ENCODE measurements at places on chromosomes 6 and 20.

DNA sequence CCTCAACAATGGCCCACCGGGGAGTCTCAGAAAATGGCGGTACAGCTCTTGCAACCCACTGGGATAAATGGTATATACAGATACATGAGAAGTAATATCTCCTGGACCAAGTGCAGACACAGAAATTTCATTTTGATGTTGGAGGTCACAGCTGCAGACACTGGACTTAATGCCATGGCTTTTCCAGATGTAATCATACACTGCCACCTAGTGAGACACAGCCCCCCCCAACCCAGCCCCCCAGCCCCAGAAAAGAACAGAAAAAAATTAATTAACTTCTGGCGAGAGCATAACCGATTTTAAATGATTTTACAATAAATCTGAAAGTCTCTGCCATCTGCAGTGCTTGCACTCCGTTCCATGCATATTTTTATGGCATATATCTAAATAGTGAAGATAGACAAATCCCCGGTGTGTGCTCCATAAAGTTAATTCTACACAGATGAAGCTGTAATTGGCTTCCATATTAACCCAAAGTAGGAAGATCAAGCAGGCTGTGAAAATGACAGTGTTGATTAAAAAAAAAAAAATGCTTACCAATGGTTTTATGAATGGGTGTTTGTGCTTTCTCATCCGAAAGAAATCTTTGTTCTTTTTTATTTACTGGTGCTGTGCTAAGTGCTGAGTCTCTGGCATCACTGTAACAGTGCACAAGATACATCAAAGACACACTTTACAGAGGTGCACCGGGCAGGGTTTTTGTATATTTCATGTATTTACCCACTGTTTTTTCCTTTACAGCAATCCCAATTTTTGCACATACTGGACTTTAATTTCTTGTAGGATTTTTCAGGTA, 804.1 kb downstream of the TFAP2A start:
- no peak for DNase-seq

GRCh38 chr6:130365166-130366106, at the start of gene TMEM200A:
Gene TMEM200A (plus strand): TSS chr6:130366017. CDS start chr6:130440423, 74,406 bp downstream.
- no peak for DNase-seq

DNA sequence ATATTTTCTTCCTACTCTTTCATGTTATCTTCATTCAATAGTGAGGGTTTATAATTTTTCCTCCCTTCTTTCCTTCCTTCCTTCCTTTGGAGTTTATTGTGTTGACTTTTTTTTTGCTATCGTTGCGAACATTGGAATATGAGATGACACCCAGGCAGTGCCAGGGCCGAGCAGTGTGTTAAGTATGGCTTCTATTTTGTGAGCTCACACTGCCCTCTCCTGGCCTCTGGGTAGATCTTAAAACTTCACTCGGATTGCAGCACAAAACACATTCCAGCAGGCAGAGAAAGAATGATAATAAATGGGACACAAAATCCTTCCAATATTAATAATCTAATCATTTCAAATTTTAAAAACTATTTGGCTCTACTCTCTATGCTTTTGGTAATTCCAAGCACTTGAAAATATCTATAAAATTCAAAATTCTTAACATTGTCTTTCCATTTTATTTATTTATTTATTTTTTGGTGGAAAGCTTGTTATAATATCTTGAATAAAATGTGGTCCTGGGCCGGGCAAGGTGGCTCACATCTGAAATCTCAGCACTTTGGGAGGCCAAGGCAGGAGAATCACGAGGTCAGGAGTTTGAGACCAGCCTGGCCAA, 147.4 kb upstream of the OLIG3 start:
- DNase-seq, result peak; percentile 13

- DNase-seq, result no peak
Measured at GRCh38 chr6:143183666-143184065, 123.0 kb downstream of the AIG1 start.

DNA sequence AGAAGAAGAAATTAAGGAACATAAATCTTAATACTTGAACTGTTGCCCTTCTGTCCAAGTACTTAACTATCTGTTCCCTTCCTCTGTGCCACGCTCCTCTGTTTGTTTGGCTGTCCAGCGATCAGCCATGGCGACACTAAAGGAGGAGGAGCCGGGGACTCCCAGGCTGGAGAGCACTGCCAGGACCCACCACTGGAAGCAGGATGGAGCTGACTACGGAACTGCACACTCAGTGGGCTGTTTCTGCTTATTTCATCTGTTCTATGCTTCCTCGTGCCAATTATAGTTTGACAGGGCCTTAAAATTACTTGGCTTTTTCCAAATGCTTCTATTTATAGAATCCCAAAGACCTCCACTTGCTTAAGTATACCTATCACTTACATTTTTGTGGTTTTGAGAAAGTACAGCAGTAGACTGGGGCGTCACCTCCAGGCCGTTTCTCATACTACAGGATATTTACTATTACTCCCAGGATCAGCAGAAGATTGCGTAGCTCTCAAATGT, 17.1 kb downstream of the IRF4 start:
- no peak for DNase-seq

DNA sequence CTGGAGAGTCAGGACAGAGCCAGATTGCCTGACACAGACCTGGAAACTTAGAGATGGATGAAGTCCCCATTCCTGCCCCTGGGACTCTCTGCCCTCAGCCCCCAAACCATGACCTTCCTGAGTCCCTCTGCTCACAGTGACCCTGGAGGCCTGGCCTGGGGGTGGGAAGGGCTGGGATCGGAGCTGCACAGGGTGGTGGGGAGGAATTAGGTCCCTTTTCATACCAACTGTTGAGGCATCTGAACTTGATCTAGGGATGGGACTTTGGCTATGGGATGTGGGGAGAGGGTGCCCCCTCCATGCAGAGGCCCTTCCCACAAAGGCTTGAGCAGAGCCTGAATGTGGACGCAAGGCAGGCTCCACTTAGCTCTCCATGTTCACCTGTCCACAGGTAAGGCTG, 144.1 kb downstream of the MRPL14 start:
- no peak for DNase-seq

DNA sequence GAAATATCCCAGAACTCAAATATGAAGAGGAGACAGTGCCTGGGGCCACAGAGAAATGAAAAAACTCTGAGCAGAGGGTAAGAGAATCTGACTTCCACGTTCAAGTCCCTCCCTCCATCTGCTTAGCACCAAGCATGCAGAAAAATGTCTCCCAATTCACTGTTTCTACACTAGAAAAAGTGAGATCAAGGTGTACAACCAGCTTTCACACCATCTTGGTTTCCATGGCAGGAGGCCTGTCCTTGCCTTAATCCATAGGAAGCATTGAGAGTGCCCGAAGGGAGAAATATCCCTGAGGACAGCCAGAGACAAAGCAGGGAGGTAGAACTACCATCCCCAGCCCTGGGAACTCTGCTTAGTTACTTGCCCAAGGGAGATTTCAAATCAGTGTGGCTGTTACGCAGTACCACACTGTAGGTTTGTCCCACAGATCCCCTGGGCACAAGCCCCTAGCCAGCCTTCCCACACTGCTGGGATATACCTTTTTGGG, 82.9 kb downstream of the SCML4 start:
- DNase-seq, result no peak

- DNase-seq, result no peak
Measured at GRCh38 chr6:34178357-34179105, 32.6 kb upstream of the GRM4 start.

GRCh38 chr6:136612666-136613389, 62.6 kb upstream of the MAP7 start:
- DNase-seq, result no peak

GRCh38 chr6:52536424-52536916, 40.4 kb downstream of the TRAM2 start:
- no peak for DNase-seq

DNA sequence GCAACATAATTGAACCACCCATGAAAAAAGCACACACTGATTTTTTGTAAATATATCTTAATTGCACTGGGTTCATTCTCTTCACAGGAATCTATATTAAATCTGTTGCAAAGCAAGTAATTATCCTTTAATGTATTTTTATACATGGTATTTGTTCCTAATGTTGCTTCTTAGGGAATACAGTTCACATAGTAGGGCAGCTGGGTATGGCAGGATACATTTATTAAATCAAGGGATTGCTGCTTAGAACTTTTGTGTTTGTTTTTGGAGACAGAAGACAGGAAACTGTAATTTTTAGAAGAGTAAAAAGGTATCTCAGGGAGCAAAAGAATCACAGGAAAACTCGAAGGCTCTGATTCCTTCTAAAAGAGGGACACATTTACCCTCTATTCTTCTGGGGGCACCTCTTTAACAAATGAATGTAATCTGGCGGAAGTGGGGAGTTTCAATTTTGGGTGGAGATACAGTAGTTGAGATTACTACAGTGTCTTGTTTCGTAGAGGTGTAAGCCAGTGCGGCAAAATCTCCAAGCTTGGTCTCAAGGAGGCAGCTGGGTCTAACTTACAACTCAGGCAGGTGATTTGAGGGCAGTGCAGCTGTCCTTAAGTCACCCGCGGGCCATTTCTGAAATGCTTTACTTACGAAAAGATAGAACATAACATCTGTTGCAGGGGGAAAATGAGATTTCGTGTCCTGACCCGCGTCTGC, 812 bp upstream of the SMIM13 start:
- DNase-seq, result no peak

DNA sequence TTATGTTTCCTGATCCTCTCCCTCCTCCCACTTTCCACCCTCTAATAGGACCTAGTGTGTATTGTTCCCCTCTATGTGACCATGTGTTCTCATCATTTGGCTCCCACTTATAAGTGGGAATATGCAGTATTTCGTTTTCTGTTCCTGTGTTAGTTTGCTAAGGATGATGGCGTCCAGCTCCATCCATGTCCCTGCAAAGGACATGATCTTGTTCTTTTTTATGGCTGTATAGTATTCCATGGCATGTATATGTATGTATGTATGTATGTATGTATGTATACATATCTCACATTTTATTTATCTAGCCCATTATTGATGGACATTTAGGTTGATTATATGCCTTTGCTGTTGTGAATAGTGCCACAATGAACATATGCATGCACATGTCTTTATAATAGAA, 188.7 kb downstream of the RFPL4B start:
- no peak for DNase-seq

GRCh38 chr6:93376026-93376540, 43.3 kb downstream of the EPHA7 start:
- DNase-seq, result no peak

DNA sequence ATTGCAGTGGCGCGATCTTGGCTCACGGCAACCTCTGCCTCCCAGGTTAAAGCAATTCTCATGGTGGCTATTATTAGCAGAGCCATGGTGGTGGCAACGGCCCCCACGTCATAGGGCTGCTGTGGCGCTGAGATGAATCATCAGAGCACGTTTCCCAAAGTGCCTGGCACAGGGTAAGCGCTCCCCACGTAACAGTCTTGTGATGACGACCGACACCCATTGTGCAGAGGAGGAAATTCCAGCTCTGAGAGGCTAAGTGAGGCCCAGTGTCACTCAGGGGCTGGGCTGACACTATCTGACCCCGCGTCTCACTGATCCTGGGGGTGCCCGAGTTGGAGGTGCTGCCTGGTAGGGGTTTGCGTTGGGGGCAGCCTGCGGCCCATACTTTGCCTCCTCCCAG, 16.2 kb downstream of the SUN5 start:
- no peak for DNase-seq

GRCh38 chr6:137998461-137999019, 108.7 kb downstream of the PERP start:
- DNase-seq, result no peak

DNA sequence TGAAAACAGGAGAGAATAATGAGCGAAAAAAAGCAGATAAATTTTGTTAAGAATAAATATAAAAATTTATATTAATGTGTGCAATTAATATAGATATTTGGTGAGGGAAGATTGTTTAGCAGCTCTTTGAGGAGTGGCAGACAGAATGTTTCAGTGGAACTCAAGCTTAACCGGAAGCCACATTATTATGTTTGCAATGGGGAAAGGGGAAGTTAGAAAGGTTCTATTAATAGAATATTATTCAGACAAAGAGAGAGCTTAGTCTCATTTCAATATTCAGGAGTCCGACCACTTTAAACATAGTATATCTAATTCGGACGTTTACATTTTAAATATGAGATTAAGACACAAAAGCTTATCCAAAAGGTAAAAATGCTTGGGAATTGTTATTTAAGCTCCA, 81.6 kb upstream of the KHDRBS2 start:
- DNase-seq, result no peak

GRCh38 chr6:938916-939315, 246.0 kb upstream of the EXOC2 start:
- no peak for DNase-seq

DNA sequence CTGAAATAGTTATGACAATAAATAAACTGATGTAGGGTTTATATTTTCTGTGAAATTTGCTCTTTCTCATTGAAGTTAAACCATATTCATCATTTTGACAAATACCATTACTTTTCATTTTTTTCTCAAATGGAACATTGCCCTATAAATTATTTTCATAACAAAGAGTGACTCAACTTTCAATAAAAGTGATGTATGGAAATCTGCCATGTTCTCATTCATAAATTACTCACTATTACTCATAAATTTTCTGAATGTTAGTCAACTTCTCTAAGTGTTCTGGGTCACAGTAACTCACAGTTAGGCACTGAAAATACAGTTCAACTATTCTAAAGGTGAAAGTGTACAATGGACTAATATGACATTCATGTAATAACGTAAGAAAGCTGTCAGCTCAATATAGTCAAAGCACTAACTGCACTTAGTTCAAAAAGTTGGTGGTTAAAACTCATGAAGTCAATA, 19.0 kb upstream of the STX11 start:
- DNase-seq, result no peak

- no peak for DNase-seq
Measured at GRCh38 chr6:6556738-6557503, 31.6 kb upstream of the LY86 start.

GRCh38 chr6:107571354-107571753, 81.4 kb downstream of the SOBP start:
- no peak for DNase-seq

- no peak for DNase-seq
Measured at GRCh38 chr6:135270676-135271536, 89.8 kb downstream of the MYB start.

- no peak for DNase-seq
Measured at GRCh38 chr20:560680-561079, 17.1 kb upstream of the CSNK2A1 start.

DNA sequence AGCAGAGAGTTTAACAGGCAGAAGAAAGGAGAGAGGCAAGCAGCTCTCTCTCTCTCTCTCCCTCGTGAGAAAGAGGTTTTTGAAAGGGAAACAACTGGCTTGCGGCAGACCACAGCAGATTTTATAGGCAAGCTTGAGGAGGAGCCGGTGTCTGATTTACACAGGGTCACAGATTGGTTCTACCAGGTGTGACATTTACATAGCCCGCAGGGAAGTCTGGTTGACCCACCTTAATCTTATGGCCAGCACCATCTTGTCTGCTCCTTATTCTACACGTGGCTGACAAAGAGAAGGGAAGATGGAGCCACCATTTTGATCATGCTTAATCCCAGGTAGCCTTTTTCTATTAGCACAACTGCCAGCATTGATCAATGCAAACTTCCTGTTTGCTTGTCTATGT, 65.4 kb downstream of the OR2J2 start:
- no peak for DNase-seq

DNA sequence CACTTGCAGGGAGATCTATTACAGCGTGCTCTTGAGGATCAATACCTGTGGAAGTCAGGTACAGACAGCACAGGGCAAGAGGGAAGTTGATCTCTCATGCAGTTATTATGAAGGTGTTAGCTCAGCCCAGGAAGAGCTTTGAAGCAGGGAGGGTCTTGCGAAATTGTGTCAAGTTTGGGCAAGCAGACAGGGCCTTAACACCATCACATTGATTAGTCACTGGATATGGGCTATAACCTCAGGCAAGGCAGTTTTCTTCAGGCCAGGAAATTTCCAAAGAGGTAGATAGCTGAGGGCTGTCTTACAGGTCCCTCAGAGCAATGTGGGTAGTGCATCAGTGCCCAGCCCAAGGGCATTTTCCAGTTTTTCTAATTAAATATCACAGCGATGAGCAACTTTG, 643.8 kb downstream of the DHX35 start:
- DNase-seq, result no peak
